ENCODE measurements at places on chromosomes 1 and 21.

DNA sequence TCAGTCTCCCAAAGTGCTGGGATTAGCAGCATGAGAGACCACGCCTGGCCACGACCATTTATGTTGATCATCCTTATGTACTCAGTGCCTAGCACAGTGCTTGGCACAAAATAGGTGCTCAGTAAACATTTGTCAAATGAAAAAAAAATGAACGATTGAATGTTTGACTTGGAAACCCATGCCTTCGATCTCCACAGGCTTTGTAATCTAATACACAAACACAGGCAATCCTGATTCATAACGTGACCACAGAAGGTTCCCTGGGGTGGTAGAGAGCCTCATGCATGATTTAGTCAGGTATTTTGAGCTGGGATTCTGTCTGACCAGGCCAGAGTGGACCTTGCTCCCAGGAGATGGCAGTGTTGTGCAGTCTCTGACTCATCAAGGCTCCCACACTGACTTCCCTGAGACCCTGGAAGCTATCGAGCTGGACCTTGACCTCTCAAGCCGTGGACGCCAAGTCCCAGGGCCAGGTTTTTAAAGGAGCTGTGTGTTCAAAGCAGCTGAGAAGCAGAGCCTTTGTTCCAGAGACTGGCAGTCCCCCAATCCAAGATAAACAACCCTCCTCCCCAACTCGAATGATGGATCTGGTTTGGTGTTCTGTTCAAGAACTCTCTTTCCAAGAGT, 81.1 kb downstream of the PGM1 start:
- DNase-seq = peak; percentile 40

- DNase-seq = no peak
Observed at GRCh38 chr1:151002051-151002450, 4.7 kb downstream of the MINDY1 start.

DNA sequence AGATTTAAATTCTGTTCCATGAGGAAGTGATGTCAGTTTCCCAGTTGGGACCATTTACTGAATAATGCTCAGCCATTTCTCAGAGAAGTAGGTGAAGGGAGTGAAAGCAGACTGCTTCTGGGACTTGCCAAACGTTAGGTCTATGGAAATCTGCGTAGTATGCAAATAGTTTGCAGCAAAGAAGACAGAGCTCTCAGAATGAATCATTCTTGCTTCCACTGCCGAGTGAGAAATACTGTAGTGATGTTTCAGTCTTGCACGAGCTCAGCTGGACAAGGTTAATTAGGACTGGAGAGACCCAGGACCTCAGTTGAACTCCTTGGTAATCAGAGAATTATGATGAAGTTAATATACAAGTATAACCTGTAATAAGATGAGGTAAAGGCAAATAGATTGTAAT, 317.7 kb upstream of the DAB1 start:
- DNase-seq = no peak

- no peak for DNase-seq
Observed at GRCh38 chr1:190175320-190175719, 302.3 kb downstream of the BRINP3 start.

GRCh38 chr1:33763406-33763805, 100.5 kb upstream of the HMGB4 start:
- DNase-seq = no peak

GRCh38 chr1:60428127-60428526, 354.6 kb upstream of the C1orf87 start:
- no peak for DNase-seq

DNA sequence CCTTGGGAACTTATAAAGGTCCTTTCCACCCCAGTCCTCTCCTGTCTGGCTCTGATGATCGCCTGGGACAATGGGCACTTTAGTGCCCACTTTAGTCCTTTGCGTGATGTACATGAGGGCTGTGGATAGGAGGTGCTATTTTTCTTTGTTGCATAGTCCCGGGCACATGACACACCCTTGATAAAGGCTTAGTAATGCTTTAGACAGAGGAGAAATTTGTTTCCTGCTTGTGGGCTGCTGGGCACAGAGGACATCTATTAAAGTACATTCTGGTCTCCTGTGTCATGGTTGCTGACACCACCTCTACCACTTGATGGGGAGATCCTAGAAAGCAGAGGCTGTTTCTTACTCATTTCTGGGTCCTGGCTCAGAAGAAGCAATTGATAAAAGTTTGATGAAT, 5.4 kb upstream of the KNCN start:
- DNase-seq = no peak

DNA sequence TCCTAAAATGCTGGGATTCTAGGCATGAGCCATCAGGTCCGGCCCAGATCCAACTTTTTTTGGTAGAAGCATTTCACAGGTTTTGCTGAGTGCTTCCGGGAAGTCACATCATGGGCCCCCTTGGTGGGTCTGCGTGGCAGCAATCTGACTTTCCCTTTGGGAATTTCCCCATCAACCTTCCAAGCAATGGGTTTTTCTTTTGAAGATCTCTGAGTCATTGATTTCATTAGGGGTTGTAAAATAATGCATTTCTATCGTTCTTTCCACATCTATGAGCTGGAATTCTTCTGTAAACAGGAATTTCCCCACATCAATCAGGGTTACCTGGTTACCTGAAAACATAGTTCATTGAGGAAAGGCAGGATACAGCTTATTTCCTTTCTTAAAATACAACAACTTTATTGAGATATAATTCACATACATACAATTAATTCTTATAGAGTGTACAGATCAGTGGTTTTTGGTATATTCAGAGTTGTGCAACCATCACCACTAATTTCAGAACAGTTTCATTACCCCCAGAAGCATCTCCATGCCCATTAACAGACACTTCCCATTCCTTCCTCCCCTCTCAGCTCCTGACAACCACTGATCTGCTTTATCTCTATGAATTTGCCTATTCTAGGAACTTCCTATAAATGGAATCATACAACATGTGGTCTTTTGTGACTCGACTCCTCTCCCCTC, 9.9 kb upstream of the ZBTB17 start:
- DNase-seq = no peak

DNA sequence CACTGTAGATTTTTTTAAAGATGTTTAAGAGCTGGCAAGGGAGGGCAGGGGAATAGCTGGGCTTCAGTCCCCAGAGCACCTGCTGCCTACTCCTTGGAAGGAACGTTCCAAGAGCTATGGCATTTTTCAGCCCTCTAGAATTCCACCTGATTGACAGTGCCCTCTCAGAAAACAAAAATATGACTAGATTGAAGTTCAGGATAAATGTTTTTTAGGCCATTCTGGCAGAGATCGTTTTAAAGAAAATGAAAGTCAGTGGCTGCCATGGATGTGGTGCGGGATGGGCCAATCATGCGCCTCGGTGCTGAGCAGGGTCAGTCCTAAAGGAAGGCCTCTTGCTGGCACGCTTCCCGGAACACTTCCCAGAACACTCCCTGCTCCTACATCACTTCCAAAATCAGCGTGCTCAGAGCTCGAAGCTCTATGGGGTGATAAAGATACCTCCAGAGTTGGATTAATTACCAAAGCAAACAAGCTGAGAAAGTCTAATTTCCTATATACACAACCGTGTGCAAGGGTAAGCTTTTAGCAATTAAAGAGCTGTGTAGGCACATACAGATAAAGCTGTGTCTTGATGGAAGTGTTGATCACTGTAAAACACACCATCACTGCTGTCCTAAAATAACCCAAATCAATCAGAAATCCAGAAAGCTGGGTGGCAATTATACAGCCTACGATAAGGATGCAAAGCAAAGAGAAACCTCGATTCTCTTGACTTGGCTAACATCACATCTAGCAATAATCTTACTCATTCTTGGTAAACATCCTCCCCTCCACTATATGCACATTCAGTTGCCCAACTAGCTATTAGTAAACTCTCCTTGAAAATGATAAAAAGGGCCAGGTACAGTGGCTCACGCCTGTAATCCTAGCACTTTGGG, 34.6 kb downstream of the TGFBR3 start:
- peak; percentile 93 for DNase-seq

GRCh38 chr1:156874572-156875340, 14.1 kb downstream of the NTRK1 start:
- no peak for DNase-seq

DNA sequence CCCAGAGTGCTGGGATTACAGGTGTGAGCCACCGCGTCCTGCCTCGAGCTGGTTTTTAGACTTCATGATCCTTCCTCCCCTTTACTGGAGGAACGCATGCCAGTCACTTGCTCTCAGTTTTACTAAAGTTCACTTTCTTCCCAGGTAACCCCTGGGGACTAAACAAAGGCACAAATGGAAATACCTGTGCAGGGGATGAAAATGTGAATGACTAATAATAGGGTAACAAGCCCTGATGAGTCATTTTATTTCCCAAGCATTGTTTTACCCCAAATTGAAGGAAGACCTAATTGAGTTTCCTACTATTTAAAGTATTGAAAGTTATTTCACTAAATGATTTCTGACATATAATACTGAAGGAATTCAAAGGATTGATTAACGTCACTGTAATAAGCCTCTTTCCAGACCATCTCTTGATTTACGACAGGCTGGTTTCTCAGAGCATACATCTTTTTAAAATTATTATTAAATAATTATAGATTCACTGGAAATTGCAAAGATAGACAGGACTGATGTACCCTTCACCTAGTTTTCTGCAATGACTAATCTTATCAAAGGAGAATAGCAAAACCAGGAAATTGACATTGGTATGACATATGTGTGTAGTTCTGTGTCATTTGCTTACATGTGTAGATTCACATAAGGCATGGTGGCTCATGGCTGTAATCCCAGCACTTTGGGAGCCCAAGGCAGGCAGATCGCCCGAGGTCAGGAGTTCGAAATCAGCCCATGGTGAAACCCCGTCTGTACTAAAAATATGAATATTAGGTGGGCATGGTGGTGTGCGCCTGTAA, 53.2 kb upstream of the SOD1 start:
- no peak for DNase-seq

DNA sequence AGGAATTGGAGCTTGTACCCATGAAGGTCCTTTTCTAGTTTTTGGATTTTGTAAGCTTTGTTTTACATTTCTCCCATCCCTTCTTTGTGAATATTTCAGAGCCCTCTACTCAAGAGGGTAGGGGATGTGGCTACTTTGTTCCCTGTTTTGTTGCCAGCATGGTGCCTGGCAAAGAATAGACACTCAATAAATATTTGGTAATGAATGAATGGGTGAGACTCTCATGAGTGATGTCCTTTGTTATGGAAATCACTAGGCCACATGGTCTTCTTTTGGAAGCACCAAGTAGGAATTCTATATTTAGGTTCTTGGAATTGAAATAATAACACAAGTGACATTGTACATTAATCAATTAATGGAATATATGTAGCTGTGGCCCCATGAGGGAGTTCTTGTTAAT, 26.8 kb upstream of the ATP5PO start:
- DNase-seq = no peak

GRCh38 chr21:33406493-33406892, 3.3 kb downstream of the IFNGR2 start:
- DNase-seq = no peak

DNA sequence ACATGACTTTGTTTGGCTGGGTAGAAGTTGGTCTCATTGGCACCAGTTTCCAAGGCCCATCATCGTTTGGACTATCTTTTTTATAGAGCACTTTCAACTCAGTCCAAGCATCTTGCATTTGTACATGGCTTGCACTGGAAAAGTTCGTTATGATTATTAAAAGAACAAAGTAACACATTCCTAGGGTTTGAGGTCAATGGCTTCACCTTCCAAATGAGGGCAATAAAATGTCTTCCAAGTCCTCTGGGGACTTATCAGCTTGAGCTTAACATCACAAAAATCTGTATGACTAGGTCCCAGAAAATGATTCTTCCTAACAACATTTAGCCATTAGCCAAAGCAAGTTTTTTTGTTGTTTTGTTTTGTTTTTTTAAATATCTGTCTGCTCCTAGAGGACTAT, 610.8 kb downstream of the LMO4 start:
- DNase-seq = no peak

- DNase-seq = peak; percentile 87
Observed at GRCh38 chr1:77218477-77219165, 609 bp downstream of the PIGK start.

GRCh38 chr1:105544475-105544874, 1512.0 kb upstream of the PRMT6 start:
- no peak for DNase-seq

DNA sequence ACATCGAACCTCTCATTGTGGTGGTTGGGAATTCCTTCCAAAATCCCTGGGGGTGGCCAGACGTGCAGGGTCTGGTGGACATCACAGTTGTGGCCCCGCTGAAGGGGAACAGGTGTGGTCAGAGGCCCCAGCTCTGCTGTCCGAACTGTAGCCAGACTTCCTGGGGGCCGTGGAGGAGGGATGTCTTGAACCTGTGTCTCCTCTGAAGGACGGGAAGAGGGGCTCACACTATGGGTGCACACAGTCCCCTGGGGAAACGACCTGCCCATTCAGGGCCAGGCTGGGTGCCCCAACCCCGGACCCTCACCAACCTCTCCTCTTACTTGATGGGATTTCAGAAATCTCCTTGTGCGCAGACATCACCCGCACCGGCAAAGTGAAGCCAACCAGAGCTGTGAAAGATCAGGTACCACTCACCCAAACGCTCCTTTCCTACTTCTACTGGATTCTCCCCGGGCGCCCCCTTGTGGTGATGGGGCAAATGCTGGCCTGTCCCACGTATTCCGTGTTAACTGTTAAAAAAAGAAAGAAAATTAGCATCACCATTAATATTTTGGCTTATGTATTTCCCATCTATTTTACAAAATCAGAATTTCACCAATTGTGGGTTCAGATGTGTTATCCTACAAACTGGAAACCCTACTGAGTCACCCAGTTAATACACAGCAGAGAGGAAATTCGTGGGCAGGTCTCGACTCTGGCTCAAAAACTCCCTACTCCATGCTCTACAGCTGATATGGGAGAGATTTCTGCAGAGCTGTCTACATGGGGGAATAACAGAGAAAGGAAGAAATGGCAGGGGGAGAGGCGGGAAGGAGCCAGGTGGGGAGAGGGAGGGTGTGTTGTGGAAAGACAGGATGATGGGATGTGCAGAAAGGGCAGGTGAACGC, 28.1 kb downstream of the PADI4 start:
- peak; percentile 56 for DNase-seq

DNA sequence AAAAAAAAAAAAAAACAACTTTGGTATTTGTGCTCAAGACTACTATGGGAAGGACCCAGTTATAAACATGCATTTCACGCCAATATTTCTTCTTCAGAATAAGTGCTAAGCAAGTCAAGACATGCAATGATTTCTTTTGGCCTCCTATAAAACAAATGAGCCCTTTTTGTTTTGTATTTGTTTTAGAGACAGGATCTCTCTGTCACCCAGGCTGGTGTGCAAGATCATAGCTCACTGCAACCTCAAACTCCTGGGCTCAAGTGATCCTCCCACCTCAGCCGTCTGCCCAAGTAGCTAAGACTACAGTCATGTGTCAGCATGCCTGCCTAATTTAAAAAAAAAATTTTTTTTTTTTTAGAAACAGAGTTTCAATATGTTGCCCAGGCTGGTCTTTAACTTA, 348.7 kb downstream of the PCP4 start:
- no peak for DNase-seq

DNA sequence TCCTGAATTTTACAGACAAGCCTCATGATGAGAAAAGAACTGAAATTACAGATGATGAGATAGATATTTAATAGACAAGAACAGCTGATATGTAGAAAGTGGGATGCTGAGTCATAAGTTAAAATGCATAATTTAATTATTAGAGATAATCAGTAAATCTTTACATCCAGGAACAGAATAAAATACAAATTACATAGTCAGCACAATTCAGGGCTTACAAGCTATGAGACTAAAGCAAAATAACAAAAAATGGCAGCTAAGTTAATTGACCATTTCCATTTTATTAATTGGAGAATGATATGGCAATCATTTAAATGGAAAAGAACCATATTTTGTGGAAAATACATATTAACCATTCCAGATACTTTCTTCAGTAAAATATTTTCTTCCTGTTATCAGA, 40.2 kb upstream of the MAN1A2 start:
- no peak for DNase-seq

- no peak for DNase-seq
Observed at GRCh38 chr1:198304431-198304830, 147.6 kb downstream of the NEK7 start.
